ENCODE measurements at places on chromosomes 6 and 20. TPM values are rescaled to one million over a fixed set of nuclear protein-coding genes. Genes with fewer than 3 reads are reported as not detected.

GRCh38 chr20:47175493-47175892 is 181.0 kb downstream of the ZMYND8 start:
- H3K27me3 ChIP-seq, result peaks cover 3% of the 10 kb centered on the region
- H3K4me3 ChIP-seq, result no peak overlapping the region
- no peak overlapping the region for H3K27ac ChIP-seq
- H3K4me1 ChIP-seq, result no peaks in the 10 kb centered on the region
- no peak for DNase-seq

DNA sequence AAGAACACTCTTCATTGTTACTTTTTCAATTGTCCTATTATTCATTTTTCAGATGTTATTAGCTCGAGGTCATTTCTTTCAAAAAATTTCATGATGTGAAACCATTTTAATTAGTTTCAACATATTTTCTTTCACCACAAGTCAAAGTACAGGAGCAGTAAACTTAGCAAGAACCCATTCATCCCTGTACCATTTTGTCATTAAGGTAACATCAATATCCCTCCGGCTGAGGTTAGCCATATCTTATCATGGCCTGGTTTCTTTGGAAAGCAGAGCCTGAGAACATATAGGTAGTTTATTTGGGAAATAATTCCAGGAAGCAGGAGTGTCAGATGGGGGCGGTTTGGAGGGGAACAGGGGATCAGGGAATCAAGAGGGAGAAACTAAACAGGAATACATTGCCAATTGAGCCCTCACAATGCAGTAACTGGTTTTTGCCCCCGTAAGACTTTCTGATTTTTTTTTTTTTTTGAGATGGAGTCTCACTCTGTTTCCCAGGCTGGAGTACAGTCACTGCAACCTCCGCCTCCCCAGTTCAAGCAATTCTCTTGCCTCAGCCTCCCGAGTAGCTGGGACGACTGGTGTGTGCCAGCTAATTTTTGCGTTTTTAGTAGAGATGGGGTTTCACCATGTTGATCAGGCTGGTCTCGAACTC is 83.7 kb downstream of the MKKS start:
- no peaks in the 10 kb centered on the region for H3K4me1 ChIP-seq
- H3K4me3 ChIP-seq, result no peak overlapping the region
- H3K27ac ChIP-seq, result no peak overlapping the region
- no peaks in the 10 kb centered on the region for H3K36me3 ChIP-seq

Gene ANKRD60
- polyA plus RNA-seq, result not detected

- H3K27me3 ChIP-seq, result no peaks in the 10 kb centered on the region
- DNase-seq, result no peak
- no peak overlapping the region for H3K27ac ChIP-seq
- H3K36me3 ChIP-seq, result no peaks in the 10 kb centered on the region
Measured at GRCh38 chr20:49687595-49688567, 25.8 kb downstream of the B4GALT5 start.

GRCh38 chr6:157152556-157152955 is 170.8 kb downstream of the TMEM242 start:
- H3K4me3 ChIP-seq, result no peak overlapping the region
- no peaks in the 10 kb centered on the region for H3K27me3 ChIP-seq
- no peak overlapping the region for H3K27ac ChIP-seq
- peaks cover 14% of the 10 kb centered on the region for H3K36me3 ChIP-seq
- no peak for DNase-seq

Gene PRND
- 0.03 TPM for polyA plus RNA-seq

Gene ERMARD
- 80.3 TPM for polyA plus RNA-seq

DNA sequence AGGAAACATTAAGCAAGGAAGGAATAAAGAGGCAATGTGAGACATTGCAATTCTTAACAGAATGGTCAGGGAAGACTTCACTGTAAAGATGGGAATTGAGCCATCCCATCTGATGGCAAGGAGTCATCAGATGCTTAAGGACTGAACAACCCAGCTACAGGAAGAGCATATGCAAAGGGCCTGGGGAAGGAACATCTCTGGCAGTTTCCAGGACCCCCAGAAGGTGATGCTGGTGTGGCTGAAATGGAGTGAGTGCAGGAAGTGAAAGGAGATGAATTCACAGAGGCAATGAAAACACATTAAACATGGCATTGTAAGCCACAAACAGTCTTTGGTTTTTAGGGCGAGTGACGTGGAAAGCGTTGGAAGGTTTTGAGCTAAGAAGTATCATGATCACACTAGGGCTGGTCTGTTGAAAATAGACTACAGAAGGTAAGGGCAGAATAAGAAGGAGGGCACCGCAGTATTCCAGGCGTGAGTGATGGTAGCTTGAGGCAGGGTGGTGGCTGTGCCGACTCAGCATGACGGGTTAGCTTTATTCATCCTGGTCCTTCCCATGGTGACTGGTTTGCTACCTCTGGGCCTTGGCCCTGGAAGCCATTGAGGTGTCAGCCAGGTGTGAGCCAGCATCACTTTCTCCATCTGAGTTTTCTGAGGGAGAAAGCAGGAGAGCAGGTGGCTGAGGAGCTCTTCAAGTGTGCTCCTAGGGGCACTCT is 6.8 kb downstream of the BTN2A1 start:
- no peak overlapping the region for H3K4me3 ChIP-seq
- H3K27me3 ChIP-seq, result no peaks in the 10 kb centered on the region

Gene KCNK5
- polyA plus RNA-seq, result not detected

Gene TRIM15
- polyA plus RNA-seq, result not detected

Gene RSPO3
- not detected for polyA plus RNA-seq

GRCh38 chr6:53358440-53359094 is 9.8 kb upstream of the ELOVL5 start:
- peak overlapping the region; percentile 99 for H3K27ac ChIP-seq
- H3K4me3 ChIP-seq, result peak overlapping the region; percentile 61
- peaks cover 46% of the 10 kb centered on the region for H3K4me1 ChIP-seq
- DNase-seq, result peak; percentile 84
- H3K27me3 ChIP-seq, result no peaks in the 10 kb centered on the region

- H3K27ac ChIP-seq, result no peak overlapping the region
- H3K27me3 ChIP-seq, result no peaks in the 10 kb centered on the region
- H3K36me3 ChIP-seq, result no peaks in the 10 kb centered on the region
- DNase-seq, result no peak
- no peaks in the 10 kb centered on the region for H3K4me1 ChIP-seq
Measured at GRCh38 chr6:156045401-156046267, 590.0 kb upstream of the NOX3 start.

Gene PRDM1
- polyA plus RNA-seq, result 8.4 TPM

Measured in B cell (primary cell).